ENCODE measurements at places on chromosomes 2 and 18. TPM values are rescaled to one million over a fixed set of nuclear protein-coding genes. Genes with fewer than 3 reads are reported as not detected.

DNA sequence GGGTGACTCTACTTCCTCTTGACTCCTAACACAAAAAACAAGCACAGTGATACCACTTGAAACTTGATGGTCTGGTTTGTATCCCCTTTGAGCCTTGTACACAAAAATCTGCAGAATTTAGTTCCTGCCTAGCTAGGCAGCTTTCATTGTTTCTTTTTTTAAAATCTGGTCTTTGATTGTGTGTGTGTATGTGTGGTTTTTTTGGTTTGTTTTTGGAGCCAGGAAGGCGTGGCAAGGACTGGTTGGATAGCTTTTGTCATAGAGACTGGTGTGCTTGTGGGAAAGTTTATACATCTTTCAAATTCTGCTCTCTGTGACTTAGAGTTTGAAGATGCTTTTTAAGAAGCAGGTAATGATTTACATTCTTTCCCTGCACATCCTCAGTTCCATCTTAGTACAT lies 127.4 kb downstream of the TANC1 start:
- no peak for DNase-seq

ERFE gene
- 0.37 TPM for total RNA-seq

DNA sequence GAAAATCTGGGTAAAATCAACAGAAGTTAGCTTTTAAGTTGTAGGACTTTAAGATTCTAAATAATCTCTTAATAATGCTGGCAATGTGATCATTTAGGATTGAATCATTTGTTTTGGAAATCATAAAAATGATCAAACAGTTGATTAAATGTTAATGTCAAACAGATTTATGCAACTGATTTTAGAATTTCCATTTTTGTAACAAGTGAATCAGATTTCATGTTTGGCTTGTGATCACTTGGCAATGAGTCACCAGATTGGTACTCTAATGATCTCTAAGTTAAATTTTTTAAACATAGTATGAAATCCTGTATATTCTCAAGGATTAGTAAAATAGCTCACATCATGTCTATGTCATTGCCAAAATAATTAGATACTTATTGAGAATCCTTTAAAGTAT lies 50.1 kb upstream of the UNC80 start:
- no peak for DNase-seq

GRCh38 chr2:190303647-190304046 lies 16.0 kb downstream of the HIBCH start:
- no peak for DNase-seq

HOXD9 gene
- total RNA-seq = not detected

DNA sequence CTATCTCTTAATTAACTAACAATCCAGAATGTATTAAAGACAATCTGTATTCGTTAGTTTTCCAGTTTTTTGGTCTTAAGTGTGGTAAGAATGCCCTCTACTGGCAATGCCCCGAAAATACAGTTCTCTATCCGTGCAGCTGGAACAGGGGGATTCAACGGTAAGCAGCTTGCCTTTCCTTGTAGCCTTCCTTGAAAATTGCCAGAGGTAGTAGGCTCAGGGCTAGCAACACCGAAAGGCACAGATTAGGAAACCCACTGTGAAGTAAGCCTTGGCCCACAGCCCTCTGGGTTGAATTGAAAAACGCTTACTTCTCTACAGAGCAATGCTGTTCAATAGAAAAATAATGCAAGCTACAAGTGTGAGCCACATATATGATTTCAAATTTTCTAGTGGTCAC lies 17.1 kb upstream of the VPS4B start:
- DNase-seq = peak; percentile 59

DNA sequence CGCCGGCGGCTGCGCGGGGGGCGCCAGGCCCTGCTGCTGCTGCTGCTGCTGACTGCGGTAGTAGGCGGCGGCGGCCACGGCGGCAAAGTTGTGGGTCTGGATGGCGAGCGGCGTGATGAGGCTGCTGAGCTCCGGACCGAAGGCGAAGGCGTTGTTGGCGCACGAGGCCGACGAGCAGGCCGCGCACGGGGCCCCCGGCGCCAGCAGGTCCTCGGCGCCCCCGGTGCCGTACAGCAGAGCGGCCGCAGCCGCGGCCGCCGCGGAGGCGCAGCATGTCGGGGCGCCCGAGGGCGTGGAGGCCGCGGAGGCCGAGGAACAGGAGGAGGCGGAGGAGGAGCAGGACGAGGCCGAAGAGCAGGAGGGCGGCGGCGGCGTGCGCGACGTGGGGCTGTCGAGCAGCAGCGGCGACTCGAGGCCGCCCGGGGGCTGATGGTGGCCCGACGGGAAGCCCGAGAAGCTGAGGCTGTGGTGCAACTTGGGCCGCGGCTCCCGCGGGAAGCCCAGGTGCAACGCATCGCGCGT lies 1.8 kb downstream of the ZFP36L2 start:
- peak; percentile 66 for DNase-seq

DNA sequence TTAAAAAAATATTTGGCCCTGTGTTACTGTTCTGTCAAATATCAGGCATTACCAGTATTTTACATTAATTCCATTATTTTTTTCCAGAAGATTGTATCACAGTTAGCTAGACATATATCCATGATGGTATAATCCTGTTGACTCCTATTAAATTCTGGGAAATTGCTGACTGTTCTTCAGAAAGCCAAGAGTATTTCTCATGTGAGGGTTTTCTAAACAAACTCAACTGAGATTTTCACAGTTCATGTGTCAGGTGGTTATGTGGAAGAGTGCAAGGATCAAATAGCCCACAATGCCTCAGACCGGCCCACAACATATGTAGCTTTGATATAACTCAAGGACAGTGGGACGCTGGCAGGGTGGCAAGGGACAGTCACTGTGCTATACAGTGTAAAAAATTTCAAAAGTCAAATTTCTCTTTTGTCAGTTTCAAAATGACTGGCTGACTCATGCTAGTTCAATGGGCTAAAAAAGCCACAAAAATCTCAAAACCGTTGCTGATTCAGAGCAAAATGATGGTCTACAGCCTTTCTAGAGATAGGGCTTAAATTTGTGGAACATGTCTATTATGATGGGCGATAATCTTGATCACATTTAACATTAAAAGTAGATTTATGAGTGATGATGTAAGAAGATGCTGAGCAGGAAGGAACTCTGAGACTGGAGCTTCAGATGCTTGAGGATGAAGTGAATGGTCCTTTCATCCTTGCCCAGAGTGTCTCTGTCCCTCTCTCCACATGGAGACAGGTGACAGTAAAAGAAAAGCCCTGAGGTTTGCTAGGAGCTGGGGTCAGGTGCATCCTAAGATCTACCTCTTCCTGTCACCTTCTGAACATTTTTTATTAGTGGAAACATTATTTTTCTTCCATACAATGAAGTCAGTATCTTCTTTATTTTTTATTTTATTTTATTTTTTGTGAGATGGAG lies 175.8 kb upstream of the PIEZO2 start:
- no peak for DNase-seq

- no peak for DNase-seq
Observed at GRCh38 chr2:8022908-8023640, 658.8 kb upstream of the ID2 start.

DNA sequence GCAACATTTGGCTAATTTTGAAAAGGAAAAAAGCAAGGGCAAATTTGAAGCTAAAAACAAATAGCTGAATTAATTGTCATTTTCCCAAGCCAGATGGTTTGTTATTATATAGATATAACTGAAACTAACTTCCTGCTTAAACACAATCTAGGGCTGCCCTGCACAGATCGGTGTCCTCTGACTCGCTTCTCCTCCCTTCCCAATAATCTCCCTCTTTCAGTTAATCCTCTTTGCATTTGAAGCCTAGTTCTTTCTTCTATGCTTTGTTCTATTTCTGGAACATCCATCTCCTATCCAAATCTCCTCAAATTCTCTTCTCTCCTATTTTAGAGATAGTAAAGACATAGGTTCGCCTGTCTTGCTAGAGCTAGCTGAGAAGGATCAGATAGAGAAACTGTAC lies 328.1 kb downstream of the SLC8A1 start:
- no peak for DNase-seq

DNA sequence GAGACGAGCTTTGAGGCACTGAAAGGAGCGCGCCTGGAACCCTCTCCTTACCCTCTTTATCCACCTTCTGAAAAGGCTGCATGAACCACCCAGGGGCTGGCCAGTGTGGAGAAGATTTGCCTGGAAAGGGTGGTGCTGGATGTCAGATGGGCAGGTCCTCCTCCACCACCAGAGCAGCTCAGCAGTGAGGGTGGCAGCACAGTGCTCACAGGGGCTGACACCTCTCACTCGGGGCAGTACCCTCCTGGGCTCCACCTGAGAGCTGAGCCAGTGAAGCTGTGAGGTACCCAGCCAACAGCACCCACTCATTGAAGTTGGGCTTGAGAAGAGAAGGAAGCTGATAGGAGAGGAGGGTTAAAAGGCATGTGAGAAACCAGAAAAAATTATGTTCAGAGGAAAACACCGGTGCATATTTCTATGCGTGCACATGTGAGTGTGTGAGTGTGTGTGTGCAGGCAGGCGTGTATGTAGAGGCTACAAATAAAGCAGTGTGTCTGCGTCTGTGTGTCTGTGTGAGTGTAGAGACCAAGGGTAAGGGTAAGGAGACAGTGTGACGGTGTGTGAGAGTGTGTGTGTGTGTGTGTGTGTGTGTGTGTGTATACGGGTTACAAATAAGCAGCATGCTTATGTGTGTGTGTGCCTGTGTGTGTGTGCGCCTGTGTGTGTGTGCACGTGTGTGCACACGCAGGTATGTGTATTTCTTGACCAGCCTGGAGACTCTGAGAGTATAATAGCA lies 40.7 kb downstream of the TEX44 start:
- DNase-seq = no peak

BAZ2B gene
- 8.5 TPM for total RNA-seq

- DNase-seq = no peak
Observed at GRCh38 chr2:170582313-170582712, 132.8 kb upstream of the SP5 start.

GRCh38 chr2:237210297-237210696 lies 124.6 kb downstream of the COPS8 start:
- DNase-seq = no peak

- DNase-seq = no peak
Observed at GRCh38 chr2:14134771-14135170, 497.7 kb upstream of the LRATD1 start.

GRCh38 chr2:10139536-10139935 lies 17.0 kb downstream of the RRM2 start:
- DNase-seq = no peak

ZDBF2 gene
- total RNA-seq = 4.3 TPM

GRCh38 chr18:75341267-75341666 lies 86.2 kb downstream of the SMIM21 start:
- DNase-seq = peak; percentile 5

GRCh38 chr2:218301176-218301819 lies 9.0 kb upstream of the TMBIM1 start:
- peak; percentile 95 for DNase-seq

- DNase-seq = no peak
Observed at GRCh38 chr18:46574000-46574742, 82.8 kb downstream of the LOXHD1 start.

DNA sequence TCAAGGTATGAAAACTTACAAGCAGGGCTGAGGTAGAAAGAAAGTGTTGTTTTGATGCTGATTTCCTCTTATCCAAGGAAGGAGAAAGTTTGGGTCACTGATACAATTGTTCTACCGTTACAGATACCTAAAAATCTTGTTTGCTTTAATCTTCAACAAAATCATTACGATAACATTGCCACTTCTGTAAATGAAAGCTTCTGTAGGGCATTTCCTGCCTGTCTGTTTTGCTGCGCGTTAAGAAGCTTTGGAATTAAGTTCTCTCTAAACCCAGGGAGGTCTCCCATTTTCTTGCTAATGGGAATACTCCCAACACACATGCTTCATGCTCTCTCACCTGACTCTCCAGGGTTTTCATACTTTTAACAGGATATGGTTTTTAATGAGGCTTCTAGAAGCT lies 258.5 kb downstream of the PTGR3 start:
- no peak for DNase-seq
